ENCODE measurements at places on chromosomes 3 and 15.

- no peak for DNase-seq
These were observed 122.0 kb upstream of the RGMA start for GRCh38 chr15:93210995-93211394.

DNA sequence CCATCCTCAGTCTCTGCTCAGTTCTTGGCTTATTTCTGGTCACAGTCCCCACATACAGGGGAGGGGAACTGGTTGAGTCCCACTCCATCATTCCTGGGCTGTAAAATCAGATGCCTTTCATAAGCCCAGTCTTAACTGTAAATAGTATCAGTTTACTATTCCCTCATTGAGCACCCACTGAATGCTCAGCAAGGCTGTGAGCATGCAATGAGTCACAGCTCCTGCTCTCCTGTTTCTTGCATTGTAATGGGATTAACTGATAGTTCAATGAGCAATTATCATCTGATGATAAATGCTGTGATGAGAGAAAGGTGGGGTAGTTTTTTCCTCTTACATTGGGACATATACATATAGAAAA is 113.6 kb upstream of the TPM1 start:
- no peak for DNase-seq

DNA sequence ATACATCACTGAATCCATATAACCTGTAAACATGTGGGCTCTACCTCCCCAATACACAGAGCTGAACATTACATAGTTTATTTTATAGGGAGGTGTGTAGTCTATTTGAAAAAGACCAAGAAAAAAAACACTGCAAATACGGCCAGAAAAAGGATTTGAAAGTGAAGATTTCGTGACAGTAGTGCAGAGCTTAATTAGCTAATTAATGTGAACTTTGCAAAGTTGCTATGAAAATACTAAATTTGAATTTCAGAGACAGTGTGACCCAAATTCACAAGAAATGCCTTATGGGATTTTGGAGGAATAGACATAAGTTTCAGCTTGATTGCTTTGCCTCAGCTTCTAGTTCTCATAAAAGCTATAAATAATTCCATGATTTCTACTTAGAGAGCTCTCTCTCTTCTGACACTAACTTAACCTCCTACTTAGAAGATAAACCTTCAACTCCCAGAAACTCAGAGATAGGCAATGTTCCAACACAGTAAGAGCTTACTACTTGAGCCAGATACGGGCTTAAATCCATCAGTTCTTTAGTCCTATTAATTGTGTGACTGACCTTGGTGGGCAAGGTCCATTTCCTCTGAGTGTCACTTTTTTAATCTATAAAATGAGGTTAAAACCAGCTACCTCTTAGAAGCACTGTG is 87.3 kb upstream of the THBS1 start:
- no peak for DNase-seq

DNA sequence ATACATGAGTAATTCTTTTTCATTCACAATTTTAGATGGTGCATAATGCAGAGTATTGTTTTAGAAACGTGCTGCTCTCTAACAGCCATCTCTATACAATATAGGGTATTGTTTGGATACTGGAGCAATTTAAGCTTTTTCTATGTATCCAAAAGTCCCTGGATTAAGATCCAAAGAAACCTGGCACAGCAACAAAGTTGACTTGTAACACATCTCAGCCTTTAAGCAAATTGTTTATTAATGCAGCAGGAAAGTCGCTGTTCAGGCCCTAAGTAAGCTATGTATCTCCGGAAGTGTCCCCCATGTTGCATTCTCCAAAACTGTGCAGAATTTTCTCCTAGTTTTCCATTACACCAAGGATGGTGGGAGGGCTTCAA is 7.3 kb downstream of the VGLL4 start:
- no peak for DNase-seq

- no peak for DNase-seq
These were observed 65.8 kb downstream of the EXOG start for GRCh38 chr3:38561746-38562466.

GRCh38 chr3:158354713-158355112 is 216.3 kb upstream of the MLF1 start:
- DNase-seq = no peak

DNA sequence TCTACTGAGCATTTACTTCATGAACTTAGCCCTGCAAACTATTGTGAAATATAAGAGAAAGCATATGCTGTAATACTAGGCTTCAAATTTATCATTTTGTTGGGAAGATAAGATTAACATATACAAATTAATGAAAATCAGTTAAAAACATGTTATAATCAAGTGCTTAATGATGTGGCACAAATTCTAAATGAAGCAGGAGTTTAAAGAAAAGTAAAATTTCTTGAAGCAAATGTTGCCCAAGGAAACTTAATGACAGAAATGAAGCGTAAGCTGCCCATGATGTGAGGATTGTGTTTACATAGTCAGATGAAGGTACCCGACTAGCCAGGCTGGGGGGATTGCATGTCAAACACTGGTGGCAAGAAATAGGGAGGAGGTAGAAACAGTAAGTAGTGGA is 103.1 kb upstream of the GAP43 start:
- DNase-seq = no peak

GRCh38 chr3:12758025-12758781 is 856 bp downstream of the TMEM40 start:
- DNase-seq = no peak

DNA sequence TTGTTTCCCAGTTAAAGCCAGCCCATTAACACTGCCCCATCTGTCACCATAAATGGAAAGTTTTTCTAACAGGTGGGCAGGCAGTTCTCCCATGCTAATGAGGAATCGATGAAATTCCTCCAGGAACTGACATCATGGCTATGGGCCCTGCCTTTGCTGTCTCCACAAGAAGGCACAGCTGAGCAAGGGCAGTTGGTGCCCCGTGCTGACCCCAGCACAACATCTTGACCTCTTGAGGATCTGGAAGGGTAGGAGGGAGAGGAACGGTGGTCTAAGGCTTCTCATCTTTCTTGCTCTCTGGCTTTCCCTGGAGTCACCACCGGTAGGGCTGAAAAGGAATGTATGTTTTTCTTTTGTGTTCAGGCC is 46.7 kb downstream of the CHCHD6 start:
- DNase-seq = no peak

DNA sequence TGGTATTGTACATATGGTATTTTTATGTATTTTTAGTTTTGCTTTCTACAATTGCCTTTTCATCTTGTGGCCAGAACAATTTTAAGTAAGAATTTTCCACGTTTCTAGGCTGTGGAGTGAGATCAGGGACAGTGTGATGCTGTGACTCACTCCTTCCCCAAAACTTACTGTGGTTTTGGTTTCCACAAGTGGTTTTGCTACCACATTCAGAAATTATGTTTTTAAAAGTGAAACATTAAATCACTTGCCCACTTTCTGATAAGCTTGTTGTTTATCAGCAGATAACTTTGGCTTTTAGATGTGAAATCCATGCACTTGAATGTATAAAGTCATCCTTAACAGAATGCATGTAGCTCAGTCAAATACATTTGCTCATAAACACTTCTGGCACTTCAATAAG is 192.2 kb upstream of the THRB start:
- no peak for DNase-seq

DNA sequence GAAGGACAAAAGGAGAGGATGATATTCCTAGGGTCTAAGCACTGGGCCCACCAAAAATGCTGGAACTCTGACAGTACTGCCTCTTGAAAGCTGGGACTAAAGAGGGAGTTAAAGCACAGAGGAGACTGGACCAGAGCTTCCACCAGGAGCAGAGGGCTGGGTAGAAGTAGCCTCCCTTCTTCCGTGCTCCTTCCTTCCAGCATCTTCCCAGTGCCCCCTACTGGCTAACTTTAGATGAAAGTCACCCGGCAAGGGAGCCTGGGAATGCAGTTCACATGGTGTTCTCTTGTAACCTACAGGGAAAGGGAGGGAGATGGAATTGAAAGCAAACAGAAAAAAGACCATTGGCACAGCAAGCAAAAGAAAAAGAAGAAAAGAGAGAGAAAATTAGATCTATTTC is 106.1 kb upstream of the COL8A1 start:
- DNase-seq = no peak
